Stimulated activated CD8-positive, alpha-beta memory T cell treated with anti-CD3 and anti-CD28 coated beads, Interleukin-4, amount 100 ng/mL, for 48 hours (primary cell): ENCODE measurements at places on chromosomes 12 and 14.
A peak's percentile ranks its signal among the peaks of the same experiment; 100 is the strongest.

DNA sequence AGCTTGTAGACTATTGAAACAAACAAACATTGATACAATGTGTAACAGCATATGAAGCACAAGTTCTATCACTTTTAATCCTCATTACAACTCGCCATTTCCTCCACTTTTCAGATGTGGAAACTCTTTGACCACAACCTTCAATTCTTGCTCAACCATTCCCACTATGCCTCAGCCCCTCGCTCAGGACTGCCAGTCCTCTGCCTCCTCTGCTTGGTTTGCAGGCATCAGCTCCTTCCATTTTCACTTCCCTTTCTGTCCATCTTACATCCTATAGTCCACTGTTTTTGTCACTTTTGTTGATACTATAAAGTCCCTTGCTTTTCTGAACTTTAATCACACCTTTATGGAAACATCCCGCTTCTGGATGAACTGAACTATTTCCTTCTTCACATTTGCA lies 28.2 kb upstream of the CD27 start:
- no peak for DNase-seq

- no peak for DNase-seq
Observed at GRCh38 chr12:62718762-62719426, 216.1 kb downstream of the PPM1H start.

DNA sequence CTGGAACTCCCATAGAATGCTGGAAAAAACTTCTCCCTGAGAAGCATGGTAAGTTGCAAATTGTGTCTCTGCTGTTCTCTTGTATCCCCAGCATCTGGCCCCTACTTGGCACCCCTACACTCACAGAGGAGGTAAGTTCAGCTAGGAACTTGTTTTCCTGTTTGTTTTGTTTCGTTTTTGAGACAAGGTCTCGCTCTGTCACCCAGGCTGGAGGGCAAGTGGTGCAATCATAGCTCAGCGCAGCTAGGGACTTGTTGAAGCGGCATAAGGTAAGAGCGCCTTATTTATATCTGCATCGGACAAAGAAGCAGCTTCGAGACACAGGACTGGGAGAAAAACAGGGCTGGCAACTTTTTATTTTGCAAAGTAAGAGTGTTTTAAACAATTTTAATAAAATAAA lies 18.5 kb upstream of the ANO2 start:
- DNase-seq: no peak

- peak; percentile 29 for DNase-seq
Observed at GRCh38 chr12:120470150-120470784, 719 bp upstream of the SRSF9 start.

DNA sequence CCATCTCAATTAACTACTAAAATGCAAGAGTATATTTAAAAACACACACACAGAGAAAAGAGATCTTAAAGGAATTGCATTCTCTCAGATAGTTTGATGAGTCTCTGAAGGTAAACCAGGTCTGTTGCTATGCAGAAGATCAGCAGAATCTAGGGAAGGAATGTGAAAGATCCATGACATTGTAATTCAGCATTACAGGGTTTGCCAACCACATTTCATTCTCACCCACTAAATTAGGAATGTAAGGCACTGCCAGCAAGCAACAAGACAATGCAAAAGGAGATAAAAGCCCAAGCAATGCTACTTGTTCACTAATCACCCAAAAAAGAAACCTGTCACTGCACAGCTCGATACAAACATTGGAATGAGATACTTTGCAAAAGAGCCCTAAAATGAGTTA lies 106.3 kb downstream of the LRIG3 start:
- DNase-seq: no peak

DNA sequence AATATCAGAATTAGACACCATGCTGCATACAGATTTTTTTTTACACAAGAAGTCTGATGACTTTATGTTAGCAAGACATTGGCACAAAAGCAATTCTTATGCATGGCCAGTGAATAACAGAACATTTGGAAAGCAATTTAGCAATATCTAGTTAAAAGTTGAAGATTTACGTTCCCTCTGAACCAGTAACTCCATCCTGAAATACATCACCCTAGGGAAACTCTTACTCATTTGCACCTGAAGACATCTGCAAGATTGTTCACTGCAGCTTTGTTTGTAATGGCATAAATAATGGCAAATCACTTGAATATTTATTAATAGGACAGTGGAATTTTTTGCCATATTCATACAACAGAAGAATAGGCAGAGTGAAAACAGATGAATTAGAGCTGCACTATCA lies 670.0 kb upstream of the NOVA1 start:
- no peak for DNase-seq

DNA sequence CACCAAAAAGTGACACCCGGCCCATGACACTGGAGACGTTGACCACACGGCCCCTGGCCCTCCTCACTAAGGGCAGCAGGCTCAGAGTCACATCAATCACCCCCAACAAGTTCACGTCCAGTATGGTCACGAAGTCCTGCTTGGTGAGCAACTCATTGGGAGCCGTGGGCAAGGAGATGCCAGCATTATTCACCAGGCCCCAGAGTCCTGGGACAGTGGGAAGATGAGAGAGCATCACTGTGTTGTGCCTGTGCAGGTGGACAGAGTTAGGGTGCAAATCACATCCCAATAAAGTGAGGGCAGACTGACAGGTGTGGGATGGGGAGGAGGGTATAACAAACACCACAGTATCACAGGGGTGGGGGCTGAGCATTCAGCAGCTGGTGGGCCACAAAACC lies 2.5 kb downstream of the RDH16 start:
- DNase-seq: no peak

DNA sequence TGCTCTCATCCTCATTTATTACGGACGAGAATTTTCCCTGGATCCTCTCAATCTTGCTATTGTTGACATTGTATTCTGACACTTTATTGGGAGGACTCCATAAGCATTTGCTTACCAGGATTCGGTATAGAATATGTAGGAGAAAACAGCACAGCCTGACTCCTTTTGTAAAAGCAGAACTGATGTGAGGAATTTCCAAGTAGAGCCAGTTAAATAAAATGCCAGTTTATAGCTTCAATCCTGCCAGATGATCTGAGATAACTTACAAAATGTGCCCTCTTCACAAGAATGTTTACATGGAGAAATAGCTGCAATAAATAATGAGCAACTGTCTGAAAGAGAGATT lies 332.9 kb upstream of the PRICKLE1 start:
- no peak for DNase-seq

DNA sequence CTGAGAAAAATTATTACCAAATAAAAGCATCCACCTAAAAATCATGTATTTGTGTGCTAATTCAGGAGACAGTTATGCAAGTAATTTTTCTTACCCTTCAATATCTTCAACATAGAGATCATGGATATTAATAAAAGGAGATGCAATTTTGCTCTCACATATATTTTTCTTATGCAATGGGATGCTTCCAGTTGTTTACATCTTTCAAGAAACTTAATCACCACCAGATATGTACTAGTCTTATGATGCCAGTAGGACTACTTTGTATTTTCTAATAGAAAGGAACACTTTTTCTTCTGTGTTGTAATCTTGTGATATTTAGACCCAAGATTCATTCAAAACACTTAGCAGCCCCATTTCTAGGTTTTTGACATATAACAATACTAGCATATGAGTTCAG lies 107.6 kb downstream of the NAV3 start:
- no peak for DNase-seq

GRCh38 chr14:55650992-55651391 lies 71.0 kb downstream of the KTN1 start:
- DNase-seq: no peak

- DNase-seq: no peak
Observed at GRCh38 chr14:95185033-95185766, 27.9 kb upstream of the DICER1 start.

- DNase-seq: no peak
Observed at GRCh38 chr14:63666335-63666734, 24.7 kb upstream of the WDR89 start.

DNA sequence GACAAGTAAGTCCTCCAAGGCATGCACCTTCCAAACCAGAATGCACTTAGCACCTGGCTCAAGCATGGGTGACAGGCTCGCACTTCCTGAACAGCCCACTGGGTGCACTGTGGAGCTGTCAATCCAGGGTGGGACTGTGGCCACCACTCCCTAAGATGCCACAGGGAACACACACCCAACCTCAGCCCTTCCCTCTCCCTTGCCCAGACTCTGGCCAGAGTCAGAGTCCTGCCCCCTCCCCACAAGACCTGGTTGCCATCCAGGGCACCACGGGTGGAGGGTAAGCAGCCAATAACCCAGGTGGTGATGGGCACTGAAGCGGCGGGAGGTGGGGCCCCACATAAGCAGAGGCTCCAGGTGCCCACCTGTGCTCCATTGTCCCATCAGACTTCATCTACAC lies 160.6 kb downstream of the MYRFL start:
- DNase-seq: peak; percentile 43

- no peak for DNase-seq
Observed at GRCh38 chr14:68784226-68784910, 8.5 kb downstream of the ZFP36L1 start.

DNA sequence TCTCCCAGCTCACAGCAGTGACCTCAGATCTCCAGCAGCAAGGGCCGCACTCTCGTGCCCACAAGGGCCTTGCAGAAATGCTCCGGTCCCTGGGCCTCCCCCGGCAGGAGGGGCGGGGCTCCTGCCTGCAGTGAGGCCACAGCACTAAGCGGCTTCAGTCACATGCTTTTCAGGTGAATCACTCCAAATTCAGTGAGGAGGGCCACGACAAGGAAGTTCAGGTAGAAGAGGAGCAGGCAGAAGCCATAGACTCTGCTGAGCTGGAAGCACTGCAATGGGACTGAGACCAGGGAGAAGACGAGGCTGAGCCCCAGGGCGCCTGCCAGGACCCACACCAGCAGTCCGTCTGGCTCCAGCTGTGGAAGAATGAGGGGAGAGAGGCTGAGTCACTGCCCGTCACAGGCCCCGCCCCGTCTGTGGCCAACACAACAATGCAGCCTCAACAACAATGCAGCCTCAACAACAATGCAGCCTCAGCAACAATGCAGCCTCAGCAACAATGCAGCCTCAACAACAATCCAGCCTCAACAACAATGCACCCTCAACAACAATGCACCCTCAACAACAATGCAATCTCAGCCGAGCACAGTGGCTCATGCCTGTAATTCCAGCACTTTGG lies 35.2 kb downstream of the SLC8B1 start:
- DNase-seq: no peak

DNA sequence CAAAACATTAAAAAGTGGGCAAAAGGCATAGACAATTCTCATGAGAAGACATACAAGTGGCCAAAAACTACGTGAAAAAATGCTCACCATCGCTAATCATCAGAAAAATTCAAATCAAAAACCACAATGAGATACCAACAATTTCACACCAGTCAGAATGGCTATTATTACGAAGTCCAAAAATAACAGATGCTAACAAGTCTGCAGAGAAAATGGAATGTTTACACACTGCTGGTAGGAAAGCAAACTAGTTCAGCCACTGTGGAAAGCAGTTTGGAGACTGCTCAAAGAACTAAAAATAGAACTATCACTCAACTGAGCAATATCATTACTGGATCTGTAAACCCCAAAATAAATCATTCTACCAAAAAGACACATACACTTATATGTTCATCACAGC lies 76.2 kb downstream of the PRKD1 start:
- no peak for DNase-seq

DNA sequence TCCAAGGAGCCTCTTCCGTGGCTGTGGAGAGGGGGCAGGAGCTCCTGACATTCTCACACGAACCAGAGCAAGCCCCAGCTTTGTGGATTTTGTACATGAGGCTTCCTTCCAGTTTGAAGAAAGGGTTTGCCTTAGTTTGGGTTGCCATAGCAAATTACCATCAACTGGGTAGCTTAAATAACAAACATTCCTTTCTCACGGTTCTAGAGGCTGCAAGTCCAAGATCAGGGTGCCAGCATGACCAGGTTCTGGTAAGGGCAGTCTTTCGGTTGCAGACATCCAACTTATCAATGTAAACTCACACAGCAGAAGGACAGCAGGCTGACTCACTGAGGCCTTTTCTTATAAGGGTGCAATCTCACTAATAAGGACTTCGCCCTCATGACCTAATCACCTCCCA lies 25.9 kb upstream of the STAB2 start:
- DNase-seq: no peak

DNA sequence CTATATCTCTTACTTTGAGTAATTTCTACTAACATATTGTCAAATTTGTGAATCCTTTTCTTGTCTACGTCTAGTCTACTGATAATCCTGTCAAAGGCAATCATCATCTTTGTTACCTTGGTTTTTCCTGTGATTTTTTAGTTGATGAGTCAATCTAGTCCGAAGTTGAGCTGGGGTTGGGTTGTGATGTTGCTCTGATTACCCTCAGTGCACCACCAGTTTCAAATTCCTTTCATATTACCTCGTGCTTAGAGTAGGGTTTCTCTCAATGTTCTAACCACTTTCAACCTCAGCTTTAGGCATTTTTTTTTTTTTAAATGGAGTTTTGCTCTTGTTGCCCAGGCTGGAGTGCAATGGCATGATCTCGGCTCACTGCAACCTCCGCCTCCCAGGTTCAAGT lies 186.8 kb downstream of the BTG1 start:
- DNase-seq: no peak

DNA sequence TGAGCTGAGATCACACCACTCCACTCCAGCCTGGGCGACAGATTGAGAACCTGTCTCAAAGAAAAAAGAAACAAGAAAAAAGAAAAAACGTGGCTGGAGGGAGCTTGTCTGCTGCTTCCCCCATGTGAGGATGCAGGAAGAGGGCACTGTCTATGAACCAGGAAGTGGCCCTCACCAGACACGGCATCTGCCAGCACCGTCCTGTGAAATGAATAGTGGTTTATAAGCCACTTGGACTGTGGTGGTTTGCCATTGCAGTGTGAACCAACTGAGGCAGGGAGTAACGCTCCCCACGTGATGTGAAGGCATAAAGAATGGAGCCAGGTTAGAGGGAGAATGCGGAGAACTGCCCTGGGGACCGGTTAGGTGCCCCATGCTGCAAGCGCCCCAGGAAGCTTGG lies 4.5 kb upstream of the BRF1 start:
- no peak for DNase-seq

GRCh38 chr14:94355191-94355794 lies 32.2 kb upstream of the SERPINA6 start:
- peak; percentile 39 for DNase-seq

- no peak for DNase-seq
Observed at GRCh38 chr14:22770481-22771187, 4.1 kb downstream of the OXA1L start.

- no peak for DNase-seq
Observed at GRCh38 chr14:73180385-73180805, 44.1 kb downstream of the PSEN1 start.

DNA sequence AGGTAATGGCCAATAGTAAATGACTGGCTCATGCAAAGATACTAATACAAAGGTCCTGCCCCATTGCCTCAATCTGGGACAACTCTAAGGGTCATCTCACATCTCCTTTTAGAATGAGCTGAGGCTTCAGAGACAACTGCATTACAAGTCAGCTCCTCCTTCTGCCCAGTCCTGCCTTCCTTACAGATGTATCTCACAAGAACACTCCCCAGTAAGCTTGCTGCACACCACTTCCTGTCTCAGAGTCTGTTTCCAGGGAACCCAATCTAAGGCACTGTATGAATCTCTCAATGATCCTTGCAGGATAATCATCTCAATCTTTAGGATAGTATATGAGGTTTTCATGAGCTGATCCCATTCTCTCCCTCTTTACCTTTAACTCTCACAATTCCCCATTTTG lies 57.8 kb upstream of the ZDHHC17 start:
- DNase-seq: no peak
